RWPE1 (cell line): ENCODE measurements at places on chromosomes 4 and X.

- no peak for DNase-seq
Observed at GRCh38 chr4:95439896-95440295, 108.9 kb downstream of the UNC5C start.

- DNase-seq: no peak
Observed at GRCh38 chr4:184217634-184218033, at the start of gene ENPP6. Gene ENPP6, minus strand, starts transcription at chr4:184217873. Its CDS starts 54 bp downstream, at chr4:184217819.

DNA sequence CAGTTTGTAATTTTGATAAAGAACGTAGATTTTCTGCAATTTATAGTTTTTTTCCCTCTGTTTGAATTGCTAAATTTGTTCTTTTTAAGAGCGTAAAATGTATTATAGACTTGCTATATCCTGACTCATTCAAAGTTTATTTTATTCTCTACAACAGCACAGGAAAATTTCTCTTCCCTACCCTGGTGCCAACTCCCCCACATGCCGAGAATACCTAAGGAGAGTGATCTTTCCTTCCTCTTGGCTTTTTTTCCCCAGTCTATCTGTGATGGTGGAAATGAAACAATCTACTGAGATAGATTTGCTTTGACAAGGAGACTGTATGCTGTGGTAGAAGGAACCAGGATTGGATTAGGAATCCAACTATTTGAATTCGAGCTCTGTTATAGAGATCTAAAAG lies 271.6 kb downstream of the TLL1 start:
- no peak for DNase-seq

DNA sequence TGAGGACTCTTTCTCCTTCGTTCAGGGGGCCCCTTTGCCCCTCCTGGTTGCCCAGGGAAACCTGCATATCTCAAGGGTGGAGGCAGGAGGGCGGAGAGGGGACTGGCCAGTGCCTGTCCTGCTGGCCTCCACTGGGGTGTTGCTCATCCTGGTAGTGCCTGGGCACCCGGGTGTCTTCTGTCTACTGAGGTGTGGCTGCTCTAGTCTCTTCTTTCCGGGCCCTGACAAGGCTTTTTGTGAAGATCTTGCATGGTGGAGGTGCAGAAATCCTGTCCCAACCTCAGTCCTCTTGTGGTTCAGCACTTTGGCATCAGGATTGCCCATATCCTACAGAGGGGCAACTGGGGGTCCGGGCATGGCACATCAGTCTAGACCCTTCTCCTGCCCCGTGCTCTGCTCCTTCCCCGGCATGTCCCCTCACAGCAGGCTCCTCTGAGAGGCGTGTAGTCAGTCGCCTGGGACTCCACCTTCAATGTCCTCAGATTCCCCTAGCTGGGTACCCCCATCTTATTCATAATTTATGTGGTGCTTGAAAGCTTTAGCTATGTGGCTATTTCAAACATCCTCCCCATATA lies 1.9 kb downstream of the CCDC110 start:
- DNase-seq: no peak

- peak; percentile 42 for DNase-seq
Observed at GRCh38 chrX:100768679-100769338, 36.9 kb upstream of the SYTL4 start.

GRCh38 chrX:39199429-39199828 lies 398.2 kb downstream of the MID1IP1 start:
- DNase-seq: no peak

- no peak for DNase-seq
Observed at GRCh38 chrX:145818186-145819113, 821 bp downstream of the SLITRK2 start.

- DNase-seq: no peak
Observed at GRCh38 chr4:150265806-150266205, 187.6 kb downstream of the DCLK2 start.

- DNase-seq: no peak
Observed at GRCh38 chrX:115573185-115573584, 12.2 kb downstream of the PLS3 start.

DNA sequence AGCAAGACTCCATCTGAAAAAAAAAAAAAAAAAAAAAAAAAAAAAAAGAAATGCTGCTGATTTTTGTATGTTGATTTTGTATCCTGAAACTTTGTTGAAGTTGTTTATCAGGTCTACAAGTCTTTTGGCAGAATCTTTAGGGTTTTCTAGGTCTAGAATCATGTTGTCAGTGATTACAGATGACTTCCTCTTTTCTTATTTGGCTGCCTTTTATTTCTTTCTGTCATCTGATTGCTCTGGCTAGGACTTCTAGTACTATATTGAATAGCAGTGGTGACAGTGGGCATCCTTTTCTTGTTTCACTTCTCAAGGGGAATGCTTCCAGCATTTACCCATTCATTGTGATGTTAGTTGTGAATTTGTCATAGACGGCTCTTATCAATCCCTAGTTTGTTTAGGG lies 334.4 kb downstream of the SPRY1 start:
- DNase-seq: no peak
